ENCODE measurements at places on chromosomes 13 and 19.

- DNase-seq, result no peak
Measured at GRCh38 chr19:18633321-18633720, 3.5 kb upstream of the KLHL26 start.

DNA sequence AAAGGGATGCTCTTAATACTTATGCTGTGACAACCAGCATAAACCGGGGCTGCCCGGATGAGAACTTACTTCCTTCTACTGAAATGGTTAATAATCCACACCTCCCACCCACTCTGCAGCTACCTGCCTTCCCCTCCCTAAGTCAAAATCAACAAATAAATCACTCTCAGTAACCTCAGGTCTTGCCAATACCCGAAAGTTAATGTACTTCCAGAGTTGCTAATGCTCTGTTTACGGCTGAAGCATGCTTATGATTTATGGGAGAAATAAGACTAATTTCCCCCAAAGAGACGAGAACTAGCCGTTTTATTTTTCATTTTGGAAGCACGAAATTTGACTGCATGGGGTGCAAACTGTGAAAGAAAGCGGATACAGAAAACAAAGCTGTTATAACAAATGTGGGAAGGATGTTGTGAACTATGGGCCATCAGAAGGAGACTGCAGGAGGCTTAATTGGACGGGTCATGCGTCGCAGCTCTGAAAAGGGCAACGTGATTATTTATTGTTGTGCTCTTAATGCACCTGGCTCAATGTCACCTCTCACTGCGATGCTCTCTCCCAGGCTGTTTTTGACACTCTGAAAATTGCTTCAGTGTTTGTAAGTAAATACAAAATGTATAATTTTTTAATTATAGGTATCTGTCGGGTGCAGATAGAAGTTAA lies 114.0 kb upstream of the SLC7A1 start:
- DNase-seq, result no peak

DNA sequence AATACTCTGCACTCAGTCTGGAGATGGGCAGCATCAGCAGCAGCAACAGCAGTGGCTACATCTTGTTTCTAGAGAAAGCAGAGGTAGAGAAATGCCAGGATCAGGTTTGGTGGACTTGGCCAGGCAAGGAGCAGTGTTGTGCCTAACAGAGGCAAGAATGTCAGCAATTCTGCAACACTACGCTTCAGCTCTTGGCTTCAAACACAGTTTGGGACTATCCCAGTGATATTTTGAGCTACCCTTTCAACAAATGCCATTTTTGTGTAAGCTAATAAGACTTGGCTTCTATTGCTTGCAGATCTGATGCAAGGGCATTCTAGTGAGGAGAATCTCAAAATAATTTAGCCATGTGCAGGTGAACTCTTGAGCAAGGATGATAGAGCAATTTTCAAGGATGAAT lies 271.3 kb downstream of the PCDH20 start:
- no peak for DNase-seq

- DNase-seq, result no peak
Measured at GRCh38 chr19:43224855-43225253, 19.4 kb upstream of the PSG4 start.

DNA sequence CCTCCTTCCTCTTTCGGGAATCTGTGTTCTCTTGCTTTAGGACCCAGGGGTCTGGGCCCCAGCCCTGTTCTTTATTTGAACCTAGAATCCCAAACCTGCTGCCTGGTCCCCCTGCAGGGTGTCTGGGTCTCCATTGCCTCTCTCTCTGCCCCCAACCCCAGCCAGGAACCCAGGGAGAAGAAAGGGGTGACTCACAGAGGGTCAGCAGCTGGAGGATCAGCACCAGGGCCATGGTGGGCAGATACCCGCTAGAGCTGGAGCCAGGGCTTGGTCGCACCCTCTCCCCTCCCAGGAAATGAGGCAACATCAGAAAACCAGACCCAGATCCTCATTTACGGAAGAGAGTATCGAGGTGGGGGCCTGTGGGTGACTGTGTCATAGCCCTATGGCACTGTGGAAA lies at the start of gene OSCAR:
Gene OSCAR (minus strand): TSS at position 243 of the 400 bp plus-strand sequence. CDS start 11 bp downstream, at position 232.
- no peak for DNase-seq
